GM06990 (cell line): ENCODE measurements at places on chromosomes 2 and 18.
A peak's percentile ranks its signal among the peaks of the same experiment; 100 is the strongest.

DNA sequence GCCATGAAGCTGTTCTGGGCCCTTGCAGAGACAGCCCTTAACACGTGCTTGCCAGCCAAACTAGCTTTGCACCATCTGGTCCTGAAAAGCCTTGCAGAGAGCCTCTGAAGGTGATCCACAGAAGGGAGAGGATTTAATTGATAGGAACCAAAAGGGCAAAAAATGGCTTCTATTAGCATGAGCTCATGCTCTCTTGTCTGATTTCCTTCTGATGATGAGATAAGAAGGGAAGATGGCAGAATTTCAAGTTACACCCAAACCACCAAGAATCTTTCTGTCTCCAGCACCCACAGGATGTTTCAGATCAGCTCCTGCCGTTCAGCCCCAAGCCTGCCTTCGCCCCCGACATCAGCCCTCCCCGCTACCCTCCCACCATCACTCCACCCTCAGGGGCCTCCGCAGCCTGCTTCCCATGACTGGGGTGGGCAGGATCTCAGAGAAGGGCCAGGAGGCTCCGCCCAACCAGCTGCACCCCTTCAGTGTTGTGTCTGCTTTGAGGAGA lies 23.4 kb upstream of the GLI2 start:
- no peak for DNase-seq

GRCh38 chr2:235005023-235005422 lies 53.2 kb downstream of the SH3BP4 start:
- no peak for DNase-seq

DNA sequence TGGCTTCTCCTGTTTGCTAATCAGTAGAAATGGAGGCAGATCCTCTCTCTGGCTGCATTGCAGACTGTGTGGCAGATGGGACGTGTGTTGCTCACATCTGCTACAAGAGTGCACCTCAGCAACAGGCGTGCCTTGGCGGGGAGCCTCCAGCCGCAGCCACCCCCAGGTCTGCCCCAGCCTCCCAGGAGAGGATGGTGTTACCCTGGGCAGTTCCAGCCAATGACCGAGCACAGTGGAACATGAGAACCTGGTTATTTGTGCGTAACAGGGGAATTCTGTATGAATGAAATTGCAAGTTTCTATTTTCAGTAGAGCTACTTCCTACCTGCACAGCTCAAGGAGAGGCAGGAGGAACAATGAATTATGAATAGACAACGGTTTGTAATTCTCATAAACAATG lies 130.6 kb upstream of the CBLN2 start:
- peak; percentile 79 for DNase-seq

- DNase-seq, result no peak
These were observed 90.5 kb upstream of the TACR1 start for GRCh38 chr2:75289771-75290170.

DNA sequence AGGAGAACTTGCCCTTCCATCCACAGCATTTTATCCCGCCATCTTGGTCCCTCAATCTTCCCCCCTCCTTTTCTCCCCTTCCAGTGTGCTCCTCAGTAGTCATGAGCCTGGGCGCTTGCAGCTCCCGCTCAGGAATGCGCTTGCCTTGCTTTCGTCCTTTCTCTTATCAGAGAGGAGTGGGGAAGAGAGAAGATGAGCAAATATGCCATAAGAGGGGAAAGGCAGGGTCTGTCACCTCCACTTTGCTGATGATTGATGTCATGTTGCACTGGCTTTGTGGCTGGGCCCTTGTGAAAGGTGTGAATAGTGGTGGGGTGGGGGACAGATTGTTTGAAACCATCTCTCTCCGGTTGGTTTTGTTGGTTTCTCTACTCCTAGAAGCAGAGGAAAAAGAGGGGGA lies 569.3 kb downstream of the TNS1 start:
- no peak for DNase-seq

DNA sequence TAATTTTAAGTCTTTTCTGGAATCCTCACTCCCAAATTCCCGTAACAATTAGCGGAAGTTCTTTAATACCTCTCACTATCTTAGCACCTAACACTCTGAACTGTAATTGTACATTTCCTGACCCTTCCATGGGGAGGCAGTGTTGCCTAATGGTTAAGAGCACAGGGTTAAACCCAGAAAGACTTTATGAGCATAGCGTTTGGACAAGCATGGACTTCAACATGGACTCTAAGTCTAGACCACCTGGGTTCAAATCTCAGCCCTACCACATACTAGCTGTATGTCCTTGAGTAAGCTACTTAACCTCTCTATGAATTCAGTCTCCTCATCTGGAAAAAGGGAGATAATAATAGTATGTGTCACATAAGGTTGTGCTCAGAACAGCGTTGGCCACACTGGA lies 13.0 kb downstream of the ANTXR1 start:
- DNase-seq, result peak; percentile 17
